ENCODE measurements at places on chromosomes 5 and 9.
A peak's percentile ranks its signal among the peaks of the same experiment; 100 is the strongest.

- DNase-seq = no peak
These were observed at the start of gene SLC6A3 for GRCh38 chr5:1445313-1445688. Gene SLC6A3 (minus strand): TSS chr5:1445440. CDS start chr5:1443197, 2,243 bp downstream.

DNA sequence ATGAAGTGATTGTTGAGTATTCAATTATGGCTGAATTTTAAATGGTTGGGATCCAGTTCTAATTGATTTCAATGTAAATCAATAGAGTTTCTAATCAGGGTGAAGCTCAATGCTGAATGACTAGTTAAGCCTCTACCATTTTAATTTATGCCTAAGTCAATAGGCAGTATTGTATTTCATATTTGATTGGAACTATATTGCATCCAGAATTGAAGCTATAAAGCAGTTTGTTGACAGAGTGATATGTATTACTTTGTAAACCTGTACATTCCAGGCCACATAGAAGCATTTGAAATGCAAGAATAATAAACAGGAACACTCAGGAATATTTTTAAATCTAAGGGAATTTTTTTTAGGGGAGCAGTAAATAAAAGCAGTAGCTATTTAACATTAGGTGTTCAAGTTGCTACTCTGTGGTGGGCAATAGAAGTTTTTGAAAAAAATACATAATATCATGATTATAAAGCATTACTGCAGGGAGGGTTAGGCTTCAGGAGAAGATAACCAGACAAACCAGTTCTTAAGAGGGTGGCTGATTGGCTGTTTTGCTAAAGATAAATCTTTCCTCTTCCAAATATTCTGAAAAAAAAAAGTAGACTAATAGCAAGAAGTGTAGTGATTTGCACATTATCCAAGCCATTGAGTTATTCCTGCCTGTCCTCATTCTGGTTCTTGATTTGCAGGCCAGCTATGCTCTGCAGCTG, 492.0 kb upstream of the MEF2C start:
- DNase-seq = no peak

DNA sequence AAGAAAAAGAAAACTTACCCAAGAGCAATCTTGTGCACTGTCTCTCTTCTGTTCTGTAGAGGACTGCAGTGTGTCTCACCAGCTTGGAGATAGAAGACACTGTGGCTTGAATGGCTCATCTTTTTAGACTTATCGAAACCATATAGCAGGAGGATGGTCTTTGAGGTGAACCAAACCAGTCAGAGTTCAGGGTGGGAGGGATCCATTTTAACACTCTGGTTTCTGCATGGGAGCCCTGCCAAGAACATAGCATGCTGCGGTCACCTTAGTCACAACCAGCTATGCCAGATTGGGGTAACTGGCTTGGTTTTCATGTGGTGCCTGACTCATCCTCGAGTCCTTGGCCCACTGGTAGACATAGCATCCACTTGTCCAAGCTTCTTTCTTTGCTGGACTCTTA, 135.1 kb downstream of the PAPPA start:
- no peak for DNase-seq

DNA sequence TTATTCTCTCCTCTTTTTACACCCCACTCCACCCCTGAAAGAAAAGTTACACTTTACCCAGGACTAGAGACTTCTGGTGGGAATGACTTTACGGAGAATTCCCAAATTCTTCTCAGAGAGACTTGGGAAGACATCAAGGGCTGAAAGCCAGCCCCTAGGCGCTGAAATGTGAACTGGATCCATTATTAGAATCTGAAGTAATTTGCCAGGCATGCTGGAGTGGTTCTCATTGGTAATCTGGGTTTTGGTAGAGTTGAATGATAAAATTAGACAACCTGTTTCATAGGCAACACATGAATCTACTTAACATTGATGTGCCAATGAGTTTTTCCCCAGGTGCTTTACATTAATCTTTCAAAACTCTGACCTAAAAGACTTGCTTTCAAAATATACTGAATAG, 324.8 kb downstream of the ADAMTS6 start:
- no peak for DNase-seq

GRCh38 chr9:129650680-129651235, 8.8 kb upstream of the ASB6 start:
- no peak for DNase-seq

- no peak for DNase-seq
These were observed 131.3 kb downstream of the SEC61B start for GRCh38 chr9:99353408-99353807.

- no peak for DNase-seq
These were observed 79.4 kb downstream of the ERCC6L2 start for GRCh38 chr9:95954940-95955339.

DNA sequence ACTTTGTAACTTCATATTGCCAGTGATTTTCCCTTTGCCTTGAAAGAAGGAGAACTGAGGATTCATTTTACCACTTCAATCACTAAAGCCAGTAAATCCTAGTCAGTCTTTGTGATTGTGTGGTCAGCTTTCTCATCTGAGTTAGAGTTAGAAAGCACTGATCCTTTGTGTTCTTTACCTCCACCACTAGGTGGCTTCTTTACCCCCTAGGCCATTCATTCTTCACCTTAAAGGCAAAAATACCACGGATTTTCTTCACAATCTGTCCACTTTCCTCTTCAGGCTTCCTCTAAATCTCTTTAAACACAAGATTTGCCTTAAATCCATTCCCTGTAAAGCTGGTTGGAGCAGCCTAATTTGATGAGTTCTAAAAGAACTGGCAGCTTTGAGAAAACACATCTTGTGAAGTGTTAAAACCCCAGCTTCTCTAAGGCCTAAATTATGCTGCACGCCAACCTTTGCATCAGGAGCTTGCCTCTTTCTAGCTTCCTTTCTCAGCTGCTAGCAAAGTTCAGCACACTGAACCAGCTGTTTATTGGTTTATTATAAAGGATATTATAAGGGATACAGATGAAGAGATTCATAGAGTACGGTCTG, 20.4 kb downstream of the BDP1 start:
- no peak for DNase-seq

- DNase-seq = no peak
These were observed 328.2 kb downstream of the TUSC1 start for GRCh38 chr9:25350011-25350410.

GRCh38 chr5:94983861-94984535, 300.9 kb downstream of the MCTP1 start:
- no peak for DNase-seq

DNA sequence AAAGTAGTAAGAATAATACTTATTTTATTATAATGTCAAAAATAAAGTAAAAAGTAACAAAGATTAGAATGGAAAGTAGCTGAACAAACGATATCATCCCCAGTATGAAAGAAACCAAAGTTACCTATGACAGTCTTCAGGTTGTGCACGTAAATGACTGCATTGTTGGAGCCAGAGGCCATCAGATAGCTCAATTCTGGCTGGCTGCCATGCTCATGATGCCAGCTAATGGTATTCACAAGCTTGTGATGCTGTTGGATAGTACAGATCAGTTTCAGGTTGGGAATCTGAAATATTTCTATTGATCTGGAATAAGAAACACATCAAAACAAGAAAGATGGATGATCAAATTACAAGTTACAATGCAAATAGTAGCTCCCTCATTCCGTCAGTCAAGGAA, 21.1 kb downstream of the GEMIN5 start:
- DNase-seq = no peak

GRCh38 chr5:19676895-19677294, 311.1 kb downstream of the CDH18 start:
- no peak for DNase-seq

DNA sequence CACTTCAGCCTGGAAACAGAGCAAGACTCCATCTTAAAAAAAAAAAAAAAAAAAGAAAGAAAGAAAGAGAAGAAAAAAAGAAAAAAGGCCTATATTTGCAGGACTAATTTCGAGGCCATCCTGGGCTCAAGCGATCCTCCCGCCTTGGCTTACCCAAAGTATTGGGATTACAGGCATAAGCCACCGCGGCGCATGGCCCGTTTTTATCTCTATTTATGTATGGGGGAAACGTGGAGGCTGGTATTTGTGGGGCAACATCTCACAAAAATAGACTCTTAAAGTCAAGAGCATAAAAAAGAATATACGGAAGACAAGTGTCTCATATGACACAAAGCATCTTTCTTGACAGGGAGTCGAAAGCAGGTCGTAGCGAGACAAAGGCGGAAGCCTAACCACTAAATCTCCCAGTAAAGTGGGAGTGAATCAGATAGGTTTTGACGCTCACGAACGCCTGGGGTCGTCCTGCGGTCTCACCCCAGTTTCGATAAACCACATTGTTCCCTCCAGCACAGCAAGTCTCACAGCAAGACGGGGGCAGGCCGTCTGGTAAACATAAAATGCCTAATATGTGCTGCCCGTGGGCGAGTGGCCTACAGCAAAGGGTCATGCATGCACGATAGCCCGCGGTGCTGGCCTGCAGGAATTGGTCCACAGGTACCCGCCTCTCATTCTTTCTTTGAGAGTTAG, 1.8 kb upstream of the TRIM41 start:
- peak; percentile 54 for DNase-seq

GRCh38 chr5:124130816-124131215, 615.6 kb downstream of the ZNF608 start:
- no peak for DNase-seq

DNA sequence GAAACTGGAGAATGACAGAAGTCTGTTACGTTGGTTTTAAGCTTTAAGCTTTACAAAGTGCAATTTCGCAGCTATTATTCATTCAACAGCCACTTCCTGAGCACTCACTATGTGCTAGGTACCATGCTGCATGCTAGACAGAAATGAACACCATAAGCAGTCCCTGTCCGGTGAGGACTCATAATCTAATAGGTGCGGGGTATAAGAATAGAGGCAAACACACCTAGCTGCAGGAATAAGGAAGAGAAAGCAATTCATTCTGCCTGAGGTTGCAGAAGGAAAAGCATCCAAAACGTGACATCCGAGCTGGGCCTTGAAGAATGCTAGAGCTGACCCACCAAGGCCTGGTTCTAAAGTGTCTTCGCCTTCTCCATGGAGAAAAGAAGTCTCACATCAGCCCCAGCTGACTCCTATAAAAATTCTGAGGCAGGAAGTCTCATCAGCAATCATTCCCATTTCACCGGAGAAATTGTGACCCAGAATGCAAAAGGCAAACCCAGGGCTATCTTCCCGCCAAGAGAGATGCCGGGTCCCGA, 542 bp downstream of the FKBP15 start:
- DNase-seq = no peak

GRCh38 chr5:56406838-56407237, 173.7 kb upstream of the ANKRD55 start:
- DNase-seq = no peak

- no peak for DNase-seq
These were observed 117.8 kb downstream of the FGF18 start for GRCh38 chr5:171537070-171537849.

DNA sequence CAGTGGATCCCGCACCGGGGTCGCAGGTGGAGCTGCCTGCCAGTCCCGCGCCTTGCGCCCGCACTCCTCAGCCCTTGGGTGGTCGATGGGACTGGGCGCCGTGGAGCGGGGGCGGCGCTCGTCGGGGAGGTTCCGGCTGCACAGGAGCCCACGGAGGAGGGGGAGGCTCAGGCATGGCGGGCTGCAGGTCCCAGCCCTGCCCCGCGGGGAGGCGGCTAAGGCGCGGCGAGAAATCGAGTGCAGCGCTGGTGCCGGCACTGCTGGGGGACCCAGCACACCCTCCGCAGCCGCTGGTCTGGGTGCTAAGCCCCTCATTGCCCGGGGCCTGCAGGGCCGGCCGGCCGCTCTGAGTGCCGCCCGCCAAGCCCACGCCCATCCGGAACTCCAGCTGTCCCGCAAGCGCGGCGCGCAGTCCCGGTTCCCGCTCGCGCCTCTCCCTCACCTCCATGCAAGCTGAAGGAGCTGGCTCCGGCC, 120.6 kb upstream of the MEF2C start:
- no peak for DNase-seq

DNA sequence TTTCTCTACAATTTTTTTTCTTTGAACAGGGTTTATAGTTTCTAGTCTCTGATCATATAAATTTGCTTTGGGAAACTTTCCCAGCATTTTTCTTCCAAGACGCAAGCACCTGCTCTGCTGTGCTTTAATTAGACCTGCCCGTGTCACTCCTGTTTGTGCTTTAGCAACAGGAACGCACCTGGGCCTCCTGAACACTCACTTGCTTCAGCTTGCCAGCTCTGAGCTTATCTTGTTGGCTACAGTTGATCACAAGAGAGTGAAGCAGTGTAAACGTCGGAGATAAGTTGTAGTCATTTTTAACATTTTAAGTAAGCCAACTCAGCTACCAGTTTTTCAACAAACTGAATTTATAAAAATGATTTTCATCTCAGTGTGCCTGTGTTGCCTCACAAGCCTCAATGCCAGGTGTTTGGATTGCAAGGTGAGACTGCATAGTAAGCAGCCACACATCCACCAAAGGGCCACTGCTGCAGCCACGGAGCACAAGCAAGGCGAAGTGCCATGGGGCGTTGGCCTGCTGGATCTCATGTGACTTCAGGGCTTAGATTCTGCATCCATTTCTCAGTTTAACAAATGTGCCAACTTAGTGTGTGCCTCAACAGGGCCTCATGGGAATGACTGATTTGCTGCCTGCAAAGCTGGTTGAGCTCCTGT, 166.9 kb downstream of the TRIO start:
- DNase-seq = no peak

DNA sequence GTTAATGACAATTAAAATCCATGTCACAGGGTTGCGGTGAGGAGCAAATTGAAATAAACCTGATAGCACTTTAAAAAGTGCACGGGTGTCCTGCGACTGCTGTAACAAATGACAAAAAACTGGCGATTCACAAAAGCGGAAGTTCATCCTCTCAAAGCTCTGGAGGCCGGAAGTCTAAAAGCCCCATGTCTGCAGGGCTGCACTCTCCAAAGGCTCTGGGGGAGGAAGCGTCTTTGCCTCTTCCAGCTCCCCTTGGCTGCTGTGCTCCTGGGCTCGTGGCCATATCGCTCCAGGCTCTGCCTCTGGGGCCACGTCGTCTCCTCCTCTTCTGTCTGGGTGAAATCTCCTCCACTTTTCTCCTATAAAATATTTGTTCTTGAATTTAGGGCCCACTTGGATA, 273.9 kb upstream of the IRX2 start:
- DNase-seq = no peak

DNA sequence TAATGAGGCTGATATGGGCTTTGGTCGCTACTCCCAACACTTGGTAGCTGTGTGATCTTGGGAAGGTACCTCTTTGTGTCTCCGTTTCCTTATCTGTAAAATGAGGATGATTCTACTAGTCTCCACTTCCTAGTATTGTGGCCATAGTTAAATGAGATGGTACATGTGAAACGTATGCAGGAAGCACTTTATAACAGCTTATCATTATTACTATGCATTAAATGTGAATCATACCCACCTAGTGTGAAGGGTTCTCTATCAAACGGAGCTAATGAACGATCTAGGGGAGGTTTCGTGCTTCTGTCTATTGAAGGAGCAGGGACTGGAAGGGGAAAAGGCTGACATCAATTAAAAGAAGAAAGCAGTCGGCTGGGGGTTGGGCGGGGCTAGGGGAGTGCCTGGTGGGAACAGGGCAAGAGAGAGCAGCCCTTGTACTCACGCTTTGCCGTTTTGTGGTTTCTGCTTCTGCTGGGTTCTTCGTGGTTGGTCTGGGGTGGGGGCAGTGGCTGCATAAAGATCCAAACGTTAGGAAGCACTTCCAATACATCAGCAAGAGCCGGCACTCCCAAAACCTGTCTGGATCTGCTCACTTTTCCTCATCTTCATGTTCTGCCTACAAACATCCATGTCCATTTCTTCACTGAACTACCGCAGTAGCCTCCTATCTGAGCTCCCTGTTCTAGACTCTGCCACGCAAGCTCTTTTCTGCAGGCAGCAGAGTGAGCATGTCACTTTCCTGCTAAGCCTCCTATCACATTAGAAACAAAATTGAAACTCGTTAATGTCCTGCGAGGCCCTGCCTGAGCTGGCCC, 30.8 kb downstream of the LCP2 start:
- DNase-seq = peak; percentile 44

- DNase-seq = no peak
These were observed 278.0 kb downstream of the ADAMTS6 start for GRCh38 chr5:65203746-65204145.

All from CD4-positive, alpha-beta T cell treated with Interleukin-6 at 100 ng/mL for 8 hours (primary cell).